ENCODE measurements at places on chromosomes 1 and 21.

DNA sequence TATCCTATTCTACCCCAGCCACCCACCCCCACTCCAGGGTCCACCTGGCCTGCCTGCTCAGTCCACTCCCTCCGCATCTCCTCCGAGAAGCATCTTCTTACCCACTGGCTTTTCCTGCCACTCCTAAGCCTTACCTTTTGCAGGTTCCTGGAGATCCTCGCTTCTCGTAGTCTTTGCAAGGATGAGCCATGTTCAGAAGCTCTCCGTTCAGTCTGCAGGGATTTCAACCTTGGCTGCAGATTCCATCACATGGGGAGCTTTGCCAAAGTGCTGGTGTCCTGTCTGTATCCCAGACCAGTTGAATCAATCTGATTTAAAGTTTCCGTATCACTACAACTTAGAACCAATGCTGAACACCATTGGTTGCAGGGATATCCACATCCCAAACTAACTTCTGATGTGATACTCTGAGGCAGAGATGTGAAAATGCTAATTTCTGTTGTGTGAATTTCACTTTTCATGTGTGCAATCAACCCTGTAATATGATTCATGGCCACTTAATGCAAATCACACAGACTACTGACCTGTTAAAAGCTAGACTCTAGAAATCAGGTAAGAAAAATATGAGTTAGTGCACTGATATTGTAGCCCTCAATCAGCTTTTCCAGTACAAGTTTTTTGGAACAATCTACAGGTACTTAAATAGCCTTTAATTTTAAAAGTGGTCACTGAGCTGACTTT, 61.9 kb downstream of the CAPN2 start:
- no peak for DNase-seq

DNA sequence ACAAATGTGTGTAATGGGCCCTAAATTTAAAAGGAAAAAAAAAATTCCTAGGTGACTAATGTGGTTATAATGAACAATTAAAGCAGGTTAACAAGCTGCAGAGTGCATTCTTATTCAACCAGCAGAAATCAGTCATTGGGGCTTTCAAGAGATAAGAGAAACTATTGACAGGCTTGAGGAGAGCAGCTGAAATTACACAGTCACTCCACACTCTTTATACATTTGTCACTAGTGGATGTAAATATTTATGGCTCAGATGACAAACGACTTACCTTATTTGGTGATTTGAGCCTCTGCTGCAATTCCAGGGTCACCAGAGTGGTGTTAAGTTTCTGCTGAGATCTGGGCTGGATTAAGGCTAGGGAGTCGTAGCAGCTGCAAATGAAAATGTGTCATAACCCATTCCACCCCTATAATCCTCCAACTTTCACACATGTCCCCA, 896.3 kb downstream of the TTLL7 start:
- no peak for DNase-seq

GRCh38 chr1:169109561-169110134, 3.2 kb downstream of the ATP1B1 start:
- no peak for DNase-seq

GRCh38 chr1:148353461-148354283, 129.4 kb downstream of the PPIAL4G start:
- DNase-seq, result peak; percentile 15

DNA sequence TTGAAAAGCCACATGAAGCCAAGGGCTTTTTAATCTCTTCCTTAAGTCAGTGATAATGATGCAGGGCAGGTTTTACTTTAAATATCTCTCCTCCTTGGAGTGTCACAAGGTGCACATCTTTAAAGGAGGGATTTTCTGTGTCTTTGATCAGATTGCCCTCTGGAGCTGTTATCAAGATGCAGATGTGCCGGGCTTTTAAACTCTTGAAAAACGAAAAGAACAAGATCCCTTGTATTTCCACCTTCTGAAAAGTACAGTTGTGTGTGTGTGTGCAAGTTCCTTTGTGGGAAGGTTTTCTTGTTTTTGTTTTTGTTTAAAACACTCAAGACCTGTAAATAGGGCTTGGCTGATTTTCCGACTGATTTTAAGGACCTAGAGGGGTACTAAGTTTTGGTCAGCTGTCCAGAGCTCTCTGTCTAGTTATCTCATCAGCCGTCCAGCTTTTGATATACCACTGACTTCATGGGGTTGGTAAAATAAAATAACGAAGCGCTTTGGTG, 1.6 kb downstream of the MARK1 start:
- no peak for DNase-seq

- DNase-seq, result no peak
Observed at GRCh38 chr21:43598416-43599120, 60.7 kb downstream of the HSF2BP start.

GRCh38 chr1:208177656-208178055, 66.5 kb downstream of the PLXNA2 start:
- DNase-seq, result no peak

DNA sequence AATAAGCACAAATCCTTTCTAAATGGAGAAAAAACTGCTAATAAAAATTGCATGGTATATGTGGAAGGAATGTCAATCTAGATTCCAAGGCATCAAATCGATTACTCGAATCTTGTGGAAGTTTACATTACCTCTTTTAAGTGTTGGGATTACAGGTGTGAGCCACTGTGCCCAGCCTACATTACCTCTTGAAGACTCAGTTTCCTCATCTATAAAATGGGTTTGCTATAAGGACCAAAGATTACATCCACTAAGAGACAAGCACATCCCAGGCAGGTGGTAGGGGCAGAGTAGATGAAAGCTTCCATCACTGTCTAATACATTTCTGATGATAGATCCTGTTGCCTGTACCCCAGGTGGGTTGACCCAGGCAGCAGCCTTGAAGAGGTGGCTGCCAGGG, 16.1 kb downstream of the DHCR24 start:
- DNase-seq, result no peak

DNA sequence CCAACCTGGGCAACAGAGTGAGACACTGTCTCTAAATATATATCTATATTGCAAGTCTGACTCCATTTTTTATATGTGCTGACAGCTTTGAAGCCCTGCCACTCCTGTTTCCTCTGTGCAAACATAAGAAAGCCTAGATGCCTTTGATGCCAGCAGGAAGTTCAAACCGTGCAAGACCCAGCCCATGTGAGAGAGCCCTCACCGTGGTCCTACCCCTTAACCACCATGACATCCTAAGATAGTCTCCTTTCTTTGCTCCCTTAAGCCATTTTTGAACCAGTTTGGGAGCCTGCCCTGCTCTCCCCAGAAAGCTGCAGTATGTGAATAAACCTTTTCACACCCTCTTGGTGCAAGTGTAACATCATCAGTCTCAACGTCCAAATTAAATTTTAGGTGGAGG, 3.7 kb upstream of the DIPK1A start:
- DNase-seq, result no peak

DNA sequence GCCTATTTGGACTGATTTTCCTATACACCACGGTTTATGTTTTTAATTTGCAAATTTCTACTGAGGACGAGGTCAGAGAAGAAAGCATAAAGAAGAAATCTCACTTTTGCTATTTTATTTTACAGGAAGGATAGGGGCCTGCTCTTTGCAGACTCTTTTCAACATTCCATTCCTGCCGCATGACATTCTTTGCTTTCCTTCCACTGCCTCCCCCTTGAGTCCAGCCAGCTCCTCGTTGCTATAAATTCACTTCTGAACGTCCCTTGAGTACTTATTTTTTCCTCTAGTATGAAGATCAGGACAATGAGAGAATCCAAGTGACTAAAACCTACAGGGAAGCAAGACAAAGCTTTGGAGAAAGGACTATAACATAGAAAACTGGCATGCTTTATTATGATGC, 53.4 kb upstream of the PTGFR start:
- no peak for DNase-seq

DNA sequence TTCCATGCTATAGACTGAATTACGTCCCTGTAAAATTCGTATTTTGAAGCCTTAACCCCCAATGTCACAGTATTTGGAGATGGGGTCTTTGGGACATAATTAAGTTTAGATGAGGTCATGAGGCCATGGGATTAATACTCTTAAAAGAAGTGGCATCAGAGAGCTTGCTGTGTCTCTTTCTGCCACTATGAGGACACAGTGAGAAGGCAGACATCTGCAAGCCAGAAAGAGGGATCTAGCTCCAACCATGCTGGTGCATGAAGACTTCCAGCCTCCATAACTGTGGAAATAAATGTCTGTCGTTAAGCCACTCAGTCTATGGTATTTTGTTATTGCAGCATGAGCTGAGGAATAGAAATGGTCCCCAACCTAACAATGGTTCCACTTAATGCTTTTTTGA, 99.0 kb downstream of the LTN1 start:
- DNase-seq, result no peak

- DNase-seq, result no peak
Observed at GRCh38 chr1:1089731-1090423, 15.8 kb upstream of the RNF223 start.

- DNase-seq, result no peak
Observed at GRCh38 chr1:119593805-119594204, 54.3 kb downstream of the ZNF697 start.

DNA sequence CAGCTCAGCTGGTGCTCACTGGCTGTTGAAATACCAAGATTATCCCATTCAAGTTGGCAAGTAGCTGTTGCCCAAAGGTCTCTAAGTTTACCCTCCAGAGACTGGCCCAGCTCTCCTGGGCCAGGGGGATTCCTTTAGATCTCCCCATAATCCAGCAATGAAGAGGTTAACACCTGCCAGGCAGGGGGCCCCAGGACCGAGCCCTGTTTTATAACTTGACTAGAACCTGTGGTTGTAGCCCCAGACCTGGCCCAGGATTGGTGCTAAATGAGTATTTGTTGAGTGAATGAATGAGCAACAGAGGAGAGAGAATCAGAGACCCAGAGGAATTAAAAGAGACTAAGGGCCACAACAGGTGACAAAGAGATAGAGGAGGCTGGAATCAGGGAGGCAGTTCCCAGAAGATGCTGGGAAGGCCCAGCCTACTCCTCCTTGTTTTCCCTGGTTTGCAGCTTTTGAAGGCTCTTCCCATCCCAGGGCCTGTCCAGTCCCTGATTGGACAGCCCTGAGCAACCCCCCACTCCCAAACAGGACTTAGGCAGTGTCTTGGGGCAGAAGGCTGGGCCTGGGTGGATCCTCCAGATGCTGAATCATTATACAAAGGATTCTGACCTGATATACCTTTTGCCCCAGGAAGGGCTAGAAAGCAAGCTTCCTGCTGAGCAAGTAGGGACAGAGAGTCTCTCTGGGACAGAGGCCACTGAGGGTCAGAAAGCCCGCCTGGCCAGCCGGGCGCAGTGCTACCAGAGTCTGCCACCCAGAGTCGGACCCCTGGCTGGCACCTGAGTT, 2.4 kb upstream of the RHBG start:
- no peak for DNase-seq

- DNase-seq, result no peak
Observed at GRCh38 chr1:9388335-9389180, 95.9 kb downstream of the SPSB1 start.

GRCh38 chr21:36747041-36747814, 48.3 kb downstream of the SIM2 start:
- no peak for DNase-seq

GRCh38 chr1:183385340-183386144, 32.6 kb downstream of the NMNAT2 start:
- no peak for DNase-seq

GRCh38 chr1:106912131-106912530, 144.3 kb upstream of the PRMT6 start:
- DNase-seq, result no peak

- no peak for DNase-seq
Observed at GRCh38 chr1:6456800-6457466, 9.0 kb downstream of the TNFRSF25 start.

- DNase-seq, result no peak
Observed at GRCh38 chr1:91876781-91877573, 9.0 kb downstream of the TGFBR3 start.

DNA sequence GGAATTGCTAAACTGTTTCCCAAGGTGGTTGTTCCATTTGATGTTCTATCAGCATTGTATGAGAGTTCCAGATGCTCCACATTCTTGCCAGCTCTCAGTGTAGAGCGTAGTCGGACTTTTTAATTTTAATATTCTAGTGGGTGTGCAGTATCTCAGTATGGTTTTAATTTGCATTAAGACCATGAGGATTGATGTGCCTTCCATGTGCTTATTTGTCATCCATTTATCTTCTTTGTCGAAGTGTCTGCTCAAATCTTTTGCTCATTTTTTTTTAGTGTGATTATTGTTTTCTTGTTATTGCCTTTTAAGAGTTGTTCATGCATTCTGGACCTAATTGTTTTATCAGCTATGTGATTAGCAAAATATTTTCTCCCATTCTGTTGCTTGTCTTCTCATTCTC, 13.8 kb upstream of the GUCA2B start:
- no peak for DNase-seq

GRCh38 chr1:119409731-119410130, 5.2 kb upstream of the HSD3B2 start:
- DNase-seq, result no peak

GRCh38 chr1:200346700-200347099, 63.1 kb downstream of the ZNF281 start:
- DNase-seq, result no peak

DNA sequence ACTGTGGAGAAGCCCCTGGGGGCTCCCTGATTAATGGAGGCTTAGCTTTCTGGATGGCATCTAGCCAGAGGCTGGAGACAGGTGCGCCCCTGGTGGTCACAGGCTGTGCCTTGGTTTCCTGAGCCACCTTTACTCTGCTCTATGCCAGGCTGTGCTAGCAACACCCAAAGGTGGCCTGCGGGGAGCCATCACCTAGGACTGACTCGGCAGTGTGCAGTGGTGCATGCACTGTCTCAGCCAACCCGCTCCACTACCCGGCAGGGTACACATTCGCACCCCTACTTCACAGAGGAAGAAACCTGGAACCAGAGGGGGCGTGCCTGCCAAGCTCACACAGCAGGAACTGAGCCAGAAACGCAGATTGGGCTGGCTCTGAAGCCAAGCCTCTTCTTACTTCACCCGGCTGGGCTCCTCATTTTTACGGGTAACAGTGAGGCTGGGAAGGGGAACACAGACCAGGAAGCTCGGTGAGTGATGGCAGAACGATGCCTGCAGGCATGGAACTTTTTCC, 24.8 kb downstream of the PCSK9 start:
- no peak for DNase-seq

GRCh38 chr1:239987103-239987745, 104.5 kb upstream of the FMN2 start:
- DNase-seq, result peak; percentile 15

DNA sequence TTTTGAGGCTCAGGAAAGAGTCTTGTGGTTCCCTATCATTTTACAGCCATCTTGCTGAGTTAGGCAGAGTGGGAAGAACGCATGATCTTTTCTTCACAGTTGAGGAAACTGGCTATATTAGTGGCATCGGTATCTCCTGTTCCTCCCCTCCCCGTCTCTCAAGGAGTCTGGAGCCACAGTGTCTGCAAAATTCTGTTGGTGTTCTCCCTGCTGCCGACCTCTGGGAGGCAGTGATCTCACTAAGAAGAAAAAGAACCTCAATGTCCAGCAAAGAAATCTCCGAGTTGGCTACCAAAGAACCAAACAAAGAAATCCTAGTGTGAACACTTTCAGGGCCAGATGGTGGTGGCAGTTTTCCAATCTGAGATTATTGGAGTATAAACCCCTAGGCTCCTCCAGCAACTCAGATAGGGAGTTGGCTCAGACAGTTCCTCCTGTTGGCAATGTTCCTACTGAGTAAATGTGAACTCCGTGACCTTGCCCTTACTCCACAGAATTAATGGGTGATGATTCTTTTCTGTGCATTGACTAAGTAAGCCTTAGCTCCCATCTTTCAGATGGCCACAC, 41.2 kb downstream of the PRAMEF20 start:
- DNase-seq, result no peak

GRCh38 chr21:36806103-36806502, 107.2 kb downstream of the SIM2 start:
- no peak for DNase-seq

Data from stimulated activated CD4-positive, alpha-beta T cell treated with anti-CD3 and anti-CD28 coated beads, Interleukin-12 subunit alpha, Interleukin-12 subunit beta, amount 100 ng/mL, for 24 hours (primary cell).